ENCODE measurements at places on chromosomes 7 and 10.
A peak's percentile ranks its signal among the peaks of the same experiment; 100 is the strongest.

DNA sequence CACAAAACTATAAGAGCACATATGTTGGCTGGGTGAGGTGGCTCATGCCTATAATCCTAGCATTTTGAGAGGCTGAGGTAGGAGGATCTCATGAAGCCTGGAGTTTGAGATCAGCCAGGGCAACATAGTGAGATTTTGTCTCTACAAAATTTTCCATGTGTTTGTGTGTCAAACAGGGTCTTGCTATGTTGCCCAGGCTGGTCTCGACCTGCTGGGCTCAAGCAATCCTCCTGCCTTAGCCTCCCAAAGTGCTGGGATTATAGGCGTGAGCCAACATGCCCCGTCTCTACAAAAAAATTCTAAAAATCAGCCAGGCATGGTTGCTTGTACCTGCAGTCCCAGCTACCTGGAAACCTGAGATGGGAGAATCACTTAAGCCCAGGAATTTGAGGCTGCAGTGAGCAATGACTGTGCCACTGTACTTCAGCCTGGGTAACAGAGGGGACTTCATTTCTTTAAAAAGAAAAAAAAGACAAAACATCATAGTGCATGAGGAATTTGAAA lies 28.3 kb downstream of the FZD9 start:
- DNase-seq: no peak

DNA sequence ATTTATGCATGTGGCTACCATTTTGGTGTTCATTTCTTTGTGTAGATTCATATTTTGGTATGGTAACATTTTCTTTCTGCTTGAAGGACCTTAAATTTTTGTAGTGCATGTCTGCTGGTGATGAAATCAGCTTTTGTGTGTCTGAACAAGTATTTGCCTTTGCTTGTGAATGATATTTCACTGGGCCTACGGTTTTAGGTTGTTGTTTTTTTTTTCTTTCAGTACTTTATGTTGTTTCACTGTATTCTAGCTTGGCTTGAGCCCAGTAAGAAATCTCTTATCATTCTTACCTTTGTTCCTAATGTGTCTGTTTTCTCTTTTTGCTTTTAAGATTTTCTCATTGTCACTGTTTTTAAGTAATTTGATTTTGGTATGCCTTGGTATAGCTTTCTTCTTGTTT lies 31.9 kb downstream of the SAMD8 start:
- no peak for DNase-seq

DNA sequence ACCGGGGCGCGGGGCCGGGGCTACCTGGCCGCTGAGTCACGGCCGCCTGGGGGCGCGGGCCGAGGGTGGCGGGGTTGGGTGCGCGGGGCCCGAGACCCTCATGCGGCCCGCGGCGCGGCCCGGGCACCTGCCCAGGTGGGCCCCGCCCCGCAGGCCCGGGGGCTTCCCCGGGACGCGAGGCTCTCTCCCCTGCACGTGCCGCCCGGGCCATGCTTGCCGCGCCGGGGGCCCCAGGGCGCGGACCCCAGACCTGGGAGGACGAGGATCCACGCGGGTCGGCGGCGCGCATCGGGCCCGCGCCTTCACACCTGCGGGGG lies 402 bp downstream of the MAFK start:
- no peak for DNase-seq

DNA sequence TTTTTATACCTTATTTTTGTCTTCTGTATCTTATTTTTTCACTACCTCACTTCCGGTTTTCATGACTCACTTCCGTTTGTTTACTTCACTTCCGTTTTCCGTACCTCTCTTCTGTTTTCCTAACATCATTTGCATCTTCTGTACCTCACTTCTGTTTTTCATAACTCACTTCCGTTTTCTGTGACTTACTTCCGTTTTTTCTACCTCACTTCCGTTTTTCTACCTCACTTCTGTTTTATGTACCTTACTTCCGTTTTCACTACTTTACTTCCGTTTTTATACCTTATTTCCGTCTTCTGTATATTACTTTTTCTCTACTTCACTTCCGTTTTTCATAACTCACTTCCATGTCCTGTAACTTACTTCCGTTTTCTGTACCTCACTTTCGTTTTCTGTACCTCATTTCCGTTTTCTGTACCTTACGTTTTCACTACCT lies 492.5 kb upstream of the AKR1E2 start:
- DNase-seq: no peak

- no peak for DNase-seq
Measured at GRCh38 chr7:104553074-104553473, 224.7 kb downstream of the LHFPL3 start.

DNA sequence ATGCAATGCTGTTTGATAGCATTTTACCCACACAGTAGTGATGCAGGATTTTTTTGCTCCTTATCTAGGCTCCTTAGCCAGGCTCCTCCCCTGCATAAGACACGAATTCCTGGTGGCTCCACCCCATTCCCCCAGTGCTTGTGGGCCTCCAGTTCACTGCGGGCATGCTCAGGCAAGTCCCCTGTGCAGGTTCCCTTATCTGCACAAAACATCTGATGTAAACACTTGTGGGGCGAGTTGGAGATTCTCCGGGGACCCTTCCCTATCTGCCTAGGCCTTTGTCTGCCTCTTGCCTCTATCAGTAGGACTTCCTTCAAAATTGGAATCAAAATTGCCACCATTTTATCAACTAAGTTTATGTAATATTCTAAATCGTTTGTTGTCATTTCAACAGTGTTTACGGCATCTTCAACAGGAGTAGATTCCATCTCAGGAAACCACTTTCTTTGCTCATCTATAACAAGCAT lies 5.4 kb upstream of the STK17A start:
- DNase-seq: peak; percentile 49

DNA sequence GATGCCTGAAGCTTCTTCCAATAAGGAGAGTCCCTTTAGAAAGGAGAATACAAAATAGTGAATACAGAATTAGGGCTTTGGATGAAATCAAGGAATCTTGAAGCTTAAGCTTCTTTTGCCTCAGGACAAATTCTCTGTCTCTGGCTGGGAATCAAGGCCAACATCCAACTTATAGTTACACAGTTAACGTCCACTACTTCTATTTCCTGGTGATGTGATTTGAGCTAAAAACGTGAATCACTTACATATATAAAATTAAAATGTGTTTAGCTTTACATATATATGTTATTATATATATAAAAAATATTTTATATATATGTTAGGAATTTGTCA lies 11.4 kb upstream of the INPP5F start:
- no peak for DNase-seq
